ENCODE measurements at places on chromosomes 3 and 15.

DNA sequence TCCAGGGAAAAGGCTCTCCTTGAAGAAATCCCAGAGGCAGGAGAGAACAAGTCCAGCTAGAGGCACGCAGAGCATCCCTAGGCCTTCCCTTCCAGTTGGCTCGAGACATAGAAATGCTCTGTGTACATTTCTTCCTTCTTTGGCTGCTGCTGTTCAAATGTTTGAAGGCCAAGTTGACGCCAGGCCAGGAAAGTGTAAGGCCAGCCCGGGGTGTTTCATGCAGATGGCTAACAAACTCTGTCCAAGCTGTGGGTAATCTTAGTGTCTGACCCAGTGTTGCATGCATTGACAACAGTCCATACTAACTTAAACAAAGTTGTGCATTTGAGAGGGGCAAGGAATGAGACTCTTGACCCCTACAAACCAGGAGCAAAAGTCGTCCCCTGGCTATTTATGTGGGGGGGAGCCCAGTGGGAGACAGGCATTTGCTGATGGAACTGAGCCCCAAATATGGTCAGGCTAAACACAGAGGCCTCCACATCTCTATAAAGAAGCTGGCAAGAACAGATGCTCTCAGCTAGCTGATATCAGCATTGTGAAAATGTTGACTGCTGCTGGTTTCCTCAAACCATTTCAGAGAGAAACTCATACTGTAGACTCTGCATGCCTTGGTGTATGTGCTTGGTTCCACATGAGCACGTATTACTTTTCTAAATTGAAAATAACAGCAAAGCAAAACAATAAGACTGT is 139.5 kb downstream of the ADAMTS9 start:
- no peak for DNase-seq

DNA sequence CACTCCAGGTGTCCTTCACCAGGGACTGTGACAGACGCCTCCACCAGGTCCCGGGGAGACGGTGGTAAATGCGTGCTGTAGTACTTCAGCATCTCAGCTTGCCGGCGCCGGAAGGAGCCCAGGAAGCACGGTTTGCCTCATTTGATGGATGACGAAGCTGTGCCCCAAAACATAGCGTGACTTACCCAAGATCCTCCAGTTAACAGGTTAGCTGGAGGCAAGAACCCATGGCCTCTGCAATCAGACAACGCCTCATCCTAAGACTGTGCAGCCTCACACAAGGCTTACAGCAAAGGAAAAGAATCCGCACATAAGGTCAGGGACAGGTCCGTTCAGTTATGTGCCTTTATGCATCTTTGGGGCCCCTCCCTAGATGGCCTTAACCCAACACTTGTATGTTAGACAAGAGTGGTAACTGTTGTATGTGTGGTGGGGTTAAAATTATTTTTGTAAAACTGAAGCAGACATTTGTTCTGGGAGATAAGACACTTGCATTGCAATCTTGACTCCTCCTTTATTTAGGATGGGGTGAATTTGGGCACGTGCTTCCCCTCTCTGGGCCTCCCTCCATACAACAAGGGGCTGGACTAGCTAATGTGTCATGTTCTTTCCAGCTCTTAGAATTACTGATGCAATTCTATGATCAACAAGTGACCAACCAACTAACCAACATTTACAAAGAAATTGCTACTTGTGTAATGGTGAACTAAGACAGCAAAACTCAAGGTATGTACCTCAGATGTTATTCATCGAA is 39.4 kb downstream of the VGLL4 start:
- DNase-seq: no peak

GRCh38 chr3:153069598-153070510 is 92.2 kb upstream of the RAP2B start:
- no peak for DNase-seq

- no peak for DNase-seq
These were observed 638.6 kb upstream of the TBL1XR1 start for GRCh38 chr3:177835917-177836316.

GRCh38 chr3:57942388-57942787 is 65.8 kb upstream of the FLNB start:
- DNase-seq: no peak

Measured in activated gamma-delta T cell treated with Interleukin-2 at 50 U/mL for 16 hours (primary cell).